ENCODE measurements at places on chromosomes 4 and X.

DNA sequence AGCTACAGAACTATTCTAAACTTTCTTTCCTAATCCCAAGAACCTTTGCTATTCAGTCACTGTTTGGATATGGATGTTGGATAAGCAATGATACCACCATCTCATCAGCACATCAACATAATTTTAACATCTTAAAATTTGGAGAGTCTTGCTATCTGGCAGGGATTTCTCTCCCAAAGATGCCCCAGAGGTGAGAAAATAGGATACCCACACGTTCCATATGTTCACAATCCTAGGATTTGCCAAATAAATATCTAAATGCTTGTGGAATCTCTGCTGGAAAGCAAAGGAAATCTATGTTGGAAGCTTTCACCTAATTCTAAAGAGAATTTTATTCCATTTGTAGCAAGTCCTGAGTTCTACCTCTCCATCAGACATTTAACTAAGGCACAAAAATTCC is 24.4 kb downstream of the SOWAHB start:
- peaks cover 2% of the 10 kb centered on the region for H3K4me1 ChIP-seq
- no peaks in the 10 kb centered on the region for H3K36me3 ChIP-seq
- H3K4me3 ChIP-seq = no peak overlapping the region

- H3K4me3 ChIP-seq = no peak overlapping the region
- no peaks in the 10 kb centered on the region for H3K27me3 ChIP-seq
- no peaks in the 10 kb centered on the region for H3K4me1 ChIP-seq
- H3K36me3 ChIP-seq = peaks cover 3% of the 10 kb centered on the region
- no peak for DNase-seq
- no peak overlapping the region for H3K27ac ChIP-seq
These were observed 36.0 kb downstream of the ARHGAP6 start for GRCh38 chrX:11629593-11630211.

- H3K27ac ChIP-seq = no peak within 1 kb of the TSS
- no peak within 1 kb of the TSS for H3K4me3 ChIP-seq
- DNase-seq = no peak
These were observed at the start of gene DGAT2L6 for GRCh38 chrX:70176938-70177533. TSS of gene DGAT2L6 (plus strand) at chrX:70177483. CDS start at chrX:70177583, 100 bp downstream.

DNA sequence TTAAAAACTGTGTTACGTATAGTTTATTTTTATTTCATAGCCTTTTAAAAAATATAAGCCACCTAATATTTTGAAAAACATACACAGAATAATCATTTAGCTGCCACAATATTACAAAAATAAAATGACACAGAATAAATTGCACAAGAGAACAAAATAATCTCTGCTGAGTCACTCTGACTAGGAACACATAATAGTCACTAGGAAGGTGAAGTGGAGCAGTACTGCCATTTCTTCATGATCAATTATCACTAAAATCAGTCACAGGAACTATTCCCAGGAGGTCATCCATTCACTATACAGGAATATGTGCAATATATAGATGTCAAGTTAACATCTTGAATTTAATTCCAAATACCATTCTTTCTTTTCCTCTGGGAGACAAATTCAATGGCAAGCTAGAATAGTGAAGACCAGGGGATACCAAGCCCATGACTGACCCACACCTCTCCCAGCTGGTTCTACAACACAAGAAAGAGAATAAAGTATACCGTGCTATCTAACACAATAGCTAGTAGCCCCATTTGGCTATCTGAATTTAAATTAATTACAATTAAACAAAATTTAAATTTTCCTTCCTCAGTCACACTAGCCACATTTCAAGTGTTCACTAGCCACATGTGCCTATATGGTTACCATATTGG is 5.9 kb downstream of the SMIM43 start:
- H3K27me3 ChIP-seq = peaks cover 76% of the 10 kb centered on the region
- H3K27ac ChIP-seq = no peak overlapping the region

DNA sequence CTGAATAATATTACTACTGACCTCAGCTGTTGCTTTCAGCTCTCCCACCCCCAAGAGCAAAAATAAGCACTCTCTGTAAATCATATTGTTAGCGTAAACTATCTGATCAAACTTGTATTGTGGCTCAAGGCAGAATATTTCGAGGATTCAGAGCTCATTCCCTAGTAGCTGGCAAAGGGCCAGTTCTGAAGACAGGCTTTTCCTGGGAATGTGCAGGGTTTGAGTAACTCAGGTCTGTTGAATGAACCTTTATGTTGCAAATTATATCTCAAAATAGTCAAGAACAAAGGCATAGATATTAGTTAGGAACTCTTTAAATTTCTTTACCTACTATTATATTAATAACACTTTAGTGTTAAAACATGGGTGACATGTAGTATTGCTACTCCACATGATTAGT is 454.9 kb downstream of the CCSER1 start:
- H3K4me1 ChIP-seq = peaks cover 38% of the 10 kb centered on the region
- no peak overlapping the region for H3K4me3 ChIP-seq
- H3K27ac ChIP-seq = peak overlapping the region; percentile 2
- DNase-seq = no peak
- no peaks in the 10 kb centered on the region for H3K27me3 ChIP-seq
- H3K36me3 ChIP-seq = no peaks in the 10 kb centered on the region

DNA sequence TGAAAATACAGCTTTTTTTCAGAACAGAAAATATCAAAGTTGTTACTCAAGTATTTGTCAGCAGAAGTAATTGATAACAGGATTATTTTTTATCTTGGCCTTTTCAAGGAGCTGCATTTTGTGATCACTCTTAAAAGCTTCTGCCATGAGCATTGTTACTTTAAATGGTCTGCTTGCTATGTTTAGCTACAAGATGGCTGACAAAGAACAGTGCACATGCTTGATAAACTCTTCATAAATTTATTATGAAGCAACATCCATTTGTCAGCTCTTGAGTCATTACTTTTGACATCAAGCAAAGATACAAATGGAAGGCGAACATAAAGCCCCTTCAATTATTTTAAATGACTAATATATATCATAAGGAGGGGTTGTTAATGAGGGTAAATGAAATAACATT is 205.4 kb upstream of the RPS6KA3 start:
- DNase-seq = no peak
- no peaks in the 10 kb centered on the region for H3K36me3 ChIP-seq
- no peak overlapping the region for H3K27ac ChIP-seq
- H3K4me1 ChIP-seq = peaks cover 7% of the 10 kb centered on the region

DNA sequence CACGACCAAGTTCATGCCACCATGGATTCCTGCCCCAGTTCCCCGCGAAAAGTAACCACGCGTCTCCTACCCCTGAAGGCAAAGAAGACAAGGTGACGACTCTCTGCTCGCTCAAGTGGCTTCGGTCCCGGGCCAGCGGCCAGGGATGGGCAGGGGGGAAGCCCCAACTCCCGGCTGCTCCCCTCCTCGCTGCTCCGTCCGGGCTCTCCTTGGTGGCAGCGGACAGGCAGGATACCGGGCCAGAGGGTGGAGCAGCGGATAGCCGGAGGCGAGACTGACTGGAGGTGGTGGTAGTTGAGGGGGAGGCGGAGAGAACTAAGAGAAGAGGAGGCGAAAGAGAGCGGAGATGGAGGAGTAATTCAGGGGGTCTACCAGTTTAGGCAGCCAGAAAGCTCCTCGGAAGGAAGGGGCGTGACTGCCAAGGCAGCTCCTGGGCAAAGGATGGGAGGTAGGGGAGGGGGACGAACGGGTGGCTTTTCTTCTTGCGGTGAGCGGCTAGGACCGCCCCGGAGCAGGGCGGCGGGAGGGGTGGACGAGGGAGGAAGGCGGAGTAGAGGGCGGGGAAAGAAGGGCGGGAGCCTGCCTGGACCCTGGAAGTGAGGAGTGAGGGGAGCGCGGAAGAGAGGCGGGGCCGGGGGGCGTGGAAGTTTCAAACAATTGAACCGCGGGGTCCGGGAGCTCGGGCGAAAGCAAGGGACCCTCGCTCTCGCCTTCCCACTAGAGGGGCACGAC is at the start of gene AMOT:
TSS of gene AMOT (minus strand) at position 450 of the 732 bp plus-strand sequence. CDS start 17,705 bp downstream, outside the sequence.
- peaks cover 78% of the 10 kb centered on the region for H3K4me1 ChIP-seq
- H3K27me3 ChIP-seq = no peaks in the 10 kb centered on the region
- peak within 1 kb of the TSS; percentile 97 for H3K4me3 ChIP-seq
- peak within 1 kb of the TSS; percentile 98 for H3K27ac ChIP-seq

DNA sequence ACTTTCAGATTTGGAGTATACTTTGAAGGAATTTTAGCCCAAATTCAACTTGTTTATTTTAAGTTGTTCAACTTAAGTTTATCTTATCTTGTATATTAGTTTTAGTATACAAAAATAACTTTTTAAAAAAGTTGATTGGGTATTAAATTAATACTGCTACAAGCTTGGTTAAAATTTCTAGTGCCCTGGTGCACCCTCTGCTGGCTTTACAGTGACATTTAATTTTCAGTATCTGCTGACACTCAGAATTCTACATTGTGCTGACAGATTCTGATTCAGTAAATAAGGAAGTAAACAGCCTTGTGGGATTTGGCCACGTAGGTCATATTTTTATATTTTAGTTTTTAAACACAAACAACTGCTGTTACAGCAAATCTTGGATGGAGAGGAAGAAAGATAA is 2.9 kb downstream of the EDA start:
- no peak overlapping the region for H3K27ac ChIP-seq
- H3K36me3 ChIP-seq = no peaks in the 10 kb centered on the region

DNA sequence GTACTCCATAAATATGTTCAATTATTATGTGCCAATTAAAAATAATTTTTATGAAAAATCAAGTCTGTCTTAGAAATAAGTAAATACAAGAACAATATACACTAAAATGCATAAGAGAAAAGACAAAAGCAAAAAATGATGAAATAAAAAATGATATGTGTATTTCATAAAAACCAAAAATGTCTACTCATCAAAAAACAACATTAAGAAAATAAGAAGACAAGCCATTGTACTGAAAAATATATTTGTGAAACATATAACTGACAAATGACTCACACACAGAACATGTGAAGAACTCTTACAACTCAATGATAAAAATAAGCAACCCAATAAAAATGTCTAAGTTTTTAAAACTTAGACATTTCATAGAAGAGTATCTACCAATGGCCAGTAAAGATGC is 34.1 kb upstream of the ENOX2 start:
- H3K4me3 ChIP-seq = no peak overlapping the region
- H3K27ac ChIP-seq = no peak overlapping the region
- no peak for DNase-seq
- no peaks in the 10 kb centered on the region for H3K36me3 ChIP-seq

DNA sequence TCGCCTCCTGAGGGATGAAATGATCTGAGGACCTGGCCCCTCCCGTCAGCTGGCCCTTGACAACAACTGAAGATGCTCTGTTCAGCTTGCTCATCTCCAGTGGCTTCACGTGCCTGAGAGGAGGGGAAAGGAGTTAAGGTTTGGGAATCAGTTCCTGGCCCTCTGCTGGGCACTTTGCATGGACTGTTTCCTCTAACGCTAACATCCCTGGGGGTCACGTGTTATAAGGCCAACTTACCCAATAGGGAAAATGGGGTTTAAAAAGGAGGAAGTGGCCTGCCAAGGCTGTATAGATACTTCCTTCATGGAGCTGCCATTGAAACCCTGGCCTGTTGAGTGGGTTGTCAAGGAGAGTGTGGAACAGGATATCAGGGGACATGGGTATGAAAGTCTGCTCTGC is 65.6 kb downstream of the OR13H1 start:
- peaks cover 5% of the 10 kb centered on the region for H3K27me3 ChIP-seq
- H3K4me3 ChIP-seq = no peak overlapping the region
- H3K27ac ChIP-seq = no peak overlapping the region
- no peaks in the 10 kb centered on the region for H3K4me1 ChIP-seq

GRCh38 chr4:64121803-64122202 is 287.4 kb downstream of the TECRL start:
- no peaks in the 10 kb centered on the region for H3K36me3 ChIP-seq
- no peaks in the 10 kb centered on the region for H3K4me1 ChIP-seq
- no peak overlapping the region for H3K27ac ChIP-seq
- DNase-seq = no peak

DNA sequence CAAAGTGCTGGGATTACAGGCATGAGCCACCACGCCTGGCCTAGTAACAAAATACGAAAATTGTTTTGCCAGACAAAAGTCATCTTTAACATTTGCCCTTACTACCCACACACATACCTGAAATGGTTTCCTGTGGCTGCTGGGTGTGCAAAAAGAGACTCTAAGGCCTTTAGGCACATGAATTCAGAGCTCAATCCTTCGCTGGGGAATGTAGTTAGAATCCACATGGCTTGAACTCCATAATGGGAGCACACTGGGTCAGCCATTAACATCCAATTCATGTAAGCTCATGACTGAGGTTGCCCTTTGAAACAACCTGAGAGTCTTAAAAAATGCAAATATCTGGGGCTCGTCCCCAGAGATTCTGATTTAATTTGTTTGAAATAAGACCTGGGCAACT is 87.8 kb downstream of the HPGD start:
- H3K4me3 ChIP-seq = no peak overlapping the region
- H3K4me1 ChIP-seq = peaks cover 8% of the 10 kb centered on the region
- no peak overlapping the region for H3K27ac ChIP-seq
- no peak for DNase-seq

- H3K27me3 ChIP-seq = no peaks in the 10 kb centered on the region
- no peaks in the 10 kb centered on the region for H3K36me3 ChIP-seq
- no peak overlapping the region for H3K4me3 ChIP-seq
- H3K4me1 ChIP-seq = peaks cover 6% of the 10 kb centered on the region
- H3K27ac ChIP-seq = no peak overlapping the region
These were observed 56.0 kb upstream of the BMPR1B start for GRCh38 chr4:94701631-94702300.

GRCh38 chrX:85244450-85245211 is 840 bp downstream of the ZNF711 start:
- H3K4me1 ChIP-seq = peaks cover 21% of the 10 kb centered on the region
- peaks cover 2% of the 10 kb centered on the region for H3K36me3 ChIP-seq
- peak overlapping the region; percentile 91 for H3K4me3 ChIP-seq
- H3K27me3 ChIP-seq = no peaks in the 10 kb centered on the region
- peak overlapping the region; percentile 95 for H3K27ac ChIP-seq
- DNase-seq = no peak

DNA sequence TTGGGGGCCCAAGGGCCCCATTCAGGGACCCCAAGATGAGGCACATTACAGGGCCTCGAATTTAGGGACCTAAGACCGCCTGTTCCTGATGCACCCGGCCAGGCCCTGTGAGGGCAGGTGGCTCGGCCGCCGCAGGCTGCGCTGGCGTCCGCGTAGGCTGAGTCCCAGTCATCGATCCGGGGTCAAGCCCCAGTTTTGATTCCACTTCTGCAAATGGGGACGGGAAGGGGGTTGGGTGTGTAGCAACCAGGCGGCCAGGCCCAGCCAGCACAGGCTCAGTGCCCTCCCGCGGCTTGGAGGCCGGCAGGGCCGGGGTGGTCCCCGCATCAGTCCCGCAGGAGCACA is 327 bp downstream of the PNPLA4 start:
- peak overlapping the region; percentile 87 for H3K4me3 ChIP-seq
- peaks cover 9% of the 10 kb centered on the region for H3K27me3 ChIP-seq
- no peaks in the 10 kb centered on the region for H3K36me3 ChIP-seq
- peak overlapping the region; percentile 98 for H3K27ac ChIP-seq

DNA sequence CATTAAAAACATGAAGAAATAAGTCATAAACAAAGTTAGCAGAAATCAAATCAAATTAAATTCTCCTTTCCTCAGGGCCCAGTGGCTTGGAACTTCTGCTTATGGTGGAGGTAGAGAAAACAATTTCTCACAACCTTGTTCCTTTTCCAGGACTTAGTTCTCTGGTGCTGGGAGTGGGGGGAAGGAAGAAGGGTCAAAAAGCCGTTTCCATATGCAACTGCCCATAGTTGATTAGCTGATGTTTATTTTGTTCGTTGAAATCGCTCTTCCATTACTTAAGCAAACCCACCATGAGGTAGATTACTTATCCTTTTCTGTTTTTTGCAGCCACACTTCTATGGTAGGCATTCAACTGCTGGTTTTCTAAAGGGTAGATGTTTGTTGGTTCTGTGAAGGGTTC is 94.2 kb downstream of the ARSJ start:
- DNase-seq = no peak
- H3K4me3 ChIP-seq = no peak overlapping the region
- no peaks in the 10 kb centered on the region for H3K36me3 ChIP-seq
- H3K27me3 ChIP-seq = no peaks in the 10 kb centered on the region

- no peaks in the 10 kb centered on the region for H3K27me3 ChIP-seq
- peaks cover 3% of the 10 kb centered on the region for H3K4me1 ChIP-seq
- no peak overlapping the region for H3K4me3 ChIP-seq
- H3K36me3 ChIP-seq = no peaks in the 10 kb centered on the region
- H3K27ac ChIP-seq = no peak overlapping the region
These were observed 327.3 kb downstream of the CAMK2D start for GRCh38 chr4:113434247-113434587.
